Kasumi-1 (cell line): ENCODE measurements at places on chromosomes 5 and 9.

DNA sequence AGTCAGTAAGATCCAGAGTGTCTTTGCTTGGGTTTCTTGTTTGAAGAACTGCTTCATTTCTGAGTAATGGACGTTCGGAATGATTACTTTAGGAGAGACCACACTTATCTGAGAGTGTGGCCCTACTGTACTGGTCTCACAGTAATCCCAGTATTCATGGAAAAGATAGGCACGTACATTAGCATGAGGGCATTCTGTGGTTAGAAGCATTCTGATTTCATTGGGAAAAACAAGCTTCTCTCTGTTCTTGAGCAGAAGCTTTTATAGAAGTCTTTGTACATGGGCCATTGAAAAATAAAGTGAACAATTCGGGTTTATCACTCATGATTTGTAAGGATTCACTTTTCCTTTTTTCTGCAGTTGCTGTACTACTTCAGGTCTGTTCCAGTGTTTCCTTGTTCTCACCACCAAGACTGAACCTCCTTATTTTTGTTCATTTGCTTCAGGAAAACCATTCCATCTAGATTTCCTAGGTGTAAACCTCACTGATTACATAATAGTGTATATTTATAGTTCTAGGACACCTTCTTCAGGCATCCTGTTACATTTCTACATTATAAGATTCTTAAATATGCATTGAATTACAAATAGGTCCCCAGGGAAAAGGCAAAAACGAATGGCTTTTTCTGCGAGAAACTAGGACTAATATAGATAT lies 10.1 kb downstream of the TGFBR1 start:
- no peak for DNase-seq

DNA sequence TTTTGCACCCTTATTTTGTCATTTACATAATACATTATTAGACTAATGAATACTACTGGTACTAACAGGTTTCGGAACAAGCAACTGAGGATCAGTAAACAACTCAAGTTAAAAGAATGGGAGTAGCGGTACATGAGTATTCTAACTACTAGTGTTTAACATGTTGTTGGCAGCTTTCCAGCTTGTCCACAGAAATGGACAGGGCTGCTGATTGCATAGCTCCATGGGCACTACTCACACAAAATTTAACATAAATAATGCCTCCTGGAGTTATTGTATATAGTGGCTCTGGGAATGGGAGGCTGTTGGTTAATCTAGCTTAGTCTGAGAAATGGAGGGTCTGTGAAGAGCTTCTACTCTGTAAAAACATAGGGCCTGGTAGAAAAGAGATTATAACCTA lies 6.7 kb downstream of the NCBP1 start:
- no peak for DNase-seq

DNA sequence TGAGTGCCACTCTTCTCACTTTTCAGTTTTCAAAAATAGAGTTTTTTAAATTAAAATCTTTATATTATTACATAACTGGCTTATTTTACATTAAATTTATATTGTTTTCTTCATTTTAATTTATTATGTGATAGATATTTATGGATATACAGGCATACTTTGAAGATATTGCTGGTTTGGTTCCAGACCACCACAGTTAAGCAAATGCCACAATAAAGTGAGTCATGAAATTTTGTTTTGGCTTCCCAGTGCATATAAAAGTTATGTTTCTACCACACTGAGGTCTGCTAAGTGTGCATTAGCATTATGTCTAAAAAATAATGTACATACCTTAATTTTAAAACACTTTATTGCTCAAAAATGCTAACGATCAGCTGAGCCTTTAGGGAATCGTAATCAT lies 47.4 kb downstream of the NDUFS4 start:
- DNase-seq: no peak

- peak; percentile 49 for DNase-seq
Observed at GRCh38 chr9:136784249-136784996, 6.7 kb upstream of the TMEM141 start.

DNA sequence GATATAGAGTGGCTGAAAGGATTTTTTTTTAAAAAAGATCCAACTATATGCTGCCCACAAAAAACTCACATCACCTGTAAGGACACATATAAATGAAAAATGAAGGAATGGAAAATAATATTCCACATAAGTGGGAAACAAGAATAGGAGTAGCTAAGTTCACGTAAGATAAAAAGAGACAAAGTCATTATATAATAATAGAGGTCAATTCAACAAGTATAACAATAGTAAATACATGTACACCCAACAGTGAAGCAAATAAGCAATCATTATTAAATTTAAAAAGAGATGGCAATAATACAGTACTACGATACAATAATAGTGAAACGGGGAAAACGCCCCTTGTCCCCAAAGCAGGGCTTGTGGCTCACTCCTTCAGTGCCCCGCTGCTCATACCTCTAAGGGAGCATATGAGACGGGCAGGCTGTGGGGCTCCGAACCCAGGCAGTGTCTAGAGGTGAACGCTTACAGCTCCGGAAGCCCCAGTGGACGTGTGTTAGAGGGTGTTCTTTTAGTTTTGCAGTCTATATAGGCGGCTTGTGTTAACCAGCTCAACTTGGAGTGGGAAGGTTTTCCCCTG lies 12.5 kb upstream of the BTNL9 start:
- DNase-seq: no peak

- DNase-seq: no peak
Observed at GRCh38 chr5:18380729-18381362, 746.6 kb downstream of the TAF11L14 start.

DNA sequence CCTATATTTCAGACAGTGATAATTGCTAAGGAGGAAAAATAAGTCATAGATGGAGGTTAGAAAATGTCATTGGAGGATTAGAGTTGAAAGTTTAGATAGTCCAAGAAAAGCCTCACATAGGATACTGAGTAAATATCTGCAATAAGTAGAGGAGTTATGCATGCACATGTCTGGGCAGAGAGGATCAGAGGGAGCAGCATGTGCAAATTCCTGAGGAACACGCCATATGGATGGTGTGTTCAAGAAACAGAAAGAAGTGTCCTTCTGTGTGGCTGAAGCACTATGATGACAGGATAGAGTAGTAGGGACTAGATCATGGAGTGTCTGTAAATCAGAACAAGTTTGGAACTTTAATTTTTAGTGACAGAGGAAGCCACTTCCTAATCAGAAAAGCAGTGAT lies 52.2 kb downstream of the SGCD start:
- DNase-seq: no peak

DNA sequence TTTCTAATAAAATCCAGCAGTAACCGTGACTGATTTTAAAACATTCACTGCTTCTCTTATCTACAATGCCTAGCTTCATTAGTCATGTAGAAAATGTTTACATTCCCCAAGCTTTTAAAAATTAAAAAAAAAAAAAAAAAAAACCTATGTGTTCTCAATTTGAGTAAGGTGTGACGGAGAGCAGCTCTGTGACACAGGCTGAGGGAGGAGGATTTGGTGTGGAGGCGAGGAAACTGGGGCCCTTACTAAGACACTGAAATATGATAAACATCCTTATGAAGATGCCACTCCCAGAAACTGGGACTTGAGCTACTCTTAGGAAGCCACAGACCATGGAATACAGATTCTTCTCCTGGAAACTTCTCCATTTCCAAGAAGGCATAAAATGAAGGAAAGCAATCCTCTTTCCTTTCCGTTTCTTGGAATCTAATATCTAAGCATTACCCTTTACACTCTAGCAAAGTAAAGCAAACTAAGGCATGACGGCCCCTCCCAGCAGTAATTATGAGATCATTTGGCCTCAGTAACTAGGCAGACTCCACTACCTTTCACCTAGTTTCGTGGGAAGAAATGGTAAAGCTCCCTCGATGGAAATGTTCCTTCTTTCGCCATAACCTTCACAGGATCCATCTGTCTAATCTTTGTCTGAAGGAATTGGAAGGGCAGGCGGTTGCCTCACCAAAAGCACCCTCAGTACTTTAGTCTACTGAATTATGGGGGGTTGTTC lies 23.5 kb downstream of the GRAMD2B start:
- no peak for DNase-seq

DNA sequence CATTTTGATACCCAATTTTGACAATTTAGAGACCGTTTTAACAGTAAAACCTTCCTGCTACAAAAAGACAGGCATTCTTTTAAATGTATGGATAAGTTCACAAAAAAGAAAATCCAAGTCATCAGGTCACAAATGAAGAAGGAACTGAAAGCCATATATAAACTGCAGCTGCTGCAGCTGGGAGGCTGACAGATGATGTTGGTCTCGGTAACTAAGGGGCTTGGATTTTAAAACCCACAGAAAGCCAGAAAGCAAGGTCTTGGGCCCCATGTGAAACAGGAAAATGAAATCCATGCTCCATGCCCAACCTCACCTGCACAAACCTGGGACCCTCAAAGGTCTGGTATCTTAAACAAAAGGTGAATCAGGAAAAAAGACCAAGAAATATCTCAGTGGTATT lies 15.7 kb upstream of the C5orf34 start:
- DNase-seq: no peak

DNA sequence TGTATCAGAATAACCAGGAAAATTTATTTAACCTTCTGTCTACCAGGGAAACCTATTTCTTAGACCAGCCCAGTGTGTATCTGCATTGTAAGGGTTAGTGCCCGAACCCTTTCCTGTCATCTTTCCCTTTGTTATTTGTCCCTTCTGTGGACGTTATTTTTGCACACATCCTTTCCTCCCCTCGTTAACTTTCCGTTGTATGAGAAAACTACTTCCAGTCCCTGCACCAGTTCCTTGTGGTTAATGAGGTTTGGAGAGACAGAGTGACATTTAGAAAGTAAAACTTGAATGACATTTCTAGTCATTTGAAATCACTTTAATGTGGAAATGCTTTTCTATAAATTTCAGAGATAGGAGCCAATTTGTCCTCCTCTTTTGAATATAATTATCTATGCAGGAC lies 4.3 kb upstream of the IFNB1 start:
- DNase-seq: peak; percentile 75

- DNase-seq: no peak
Observed at GRCh38 chr9:114774524-114774923, 31.3 kb downstream of the TNFSF15 start.

GRCh38 chr5:32251871-32252458 lies 60.8 kb downstream of the MTMR12 start:
- DNase-seq: no peak

- no peak for DNase-seq
Observed at GRCh38 chr5:52481201-52481600, 306.5 kb upstream of the ITGA1 start.

DNA sequence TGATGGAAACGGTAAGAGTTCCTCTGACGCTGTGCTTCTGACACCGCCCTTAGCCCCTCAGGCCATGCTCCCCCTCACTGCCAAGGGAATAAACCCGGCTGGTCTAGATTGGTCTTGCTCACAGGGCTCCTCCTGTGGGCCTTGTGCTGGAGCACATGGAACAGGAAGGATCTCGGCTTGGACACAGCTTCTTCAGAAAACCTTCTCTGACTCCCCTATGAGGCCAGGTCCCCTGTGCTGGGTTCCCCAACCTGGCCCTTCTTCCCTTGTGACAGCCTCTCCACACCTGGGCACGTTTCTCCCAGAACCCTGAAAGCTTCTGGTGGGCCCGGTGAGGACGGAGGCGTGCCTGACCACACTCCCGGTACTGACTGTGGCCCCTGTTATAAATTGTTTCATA lies 8.2 kb downstream of the SPATA31E1 start:
- no peak for DNase-seq

DNA sequence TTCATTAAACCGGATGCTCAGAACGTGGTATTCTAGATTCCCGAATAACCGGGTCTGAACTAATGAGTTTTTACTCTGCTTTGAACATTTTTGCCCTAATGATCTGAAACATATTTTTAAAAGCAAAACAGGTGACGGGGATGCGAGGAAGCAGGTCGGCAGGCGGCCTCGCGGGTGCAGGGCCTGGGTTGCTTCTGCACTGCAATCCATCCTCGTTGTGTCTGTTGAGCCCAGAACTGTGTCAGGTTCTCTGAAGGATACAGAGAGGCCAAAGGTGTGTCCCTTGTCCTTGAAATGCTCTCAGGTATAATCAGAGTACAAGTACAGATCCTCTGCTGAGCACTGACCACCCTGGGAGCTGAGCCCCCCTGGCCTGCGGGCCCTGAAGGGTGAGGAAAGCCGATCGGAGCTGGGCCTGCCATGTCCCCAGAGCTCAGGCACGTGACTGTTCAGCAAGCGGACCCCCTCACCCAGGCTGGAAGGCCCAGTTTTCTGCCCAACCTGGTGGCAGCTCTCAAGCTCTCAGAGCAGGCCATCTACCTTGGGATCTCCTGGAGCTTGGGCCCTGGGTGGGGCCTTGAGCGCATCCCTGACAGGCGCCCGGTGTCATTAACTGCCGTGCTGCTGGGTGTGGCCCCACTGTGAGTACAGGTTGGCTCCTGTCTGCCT lies 151.8 kb downstream of the OLFM1 start:
- DNase-seq: no peak

- no peak for DNase-seq
Observed at GRCh38 chr9:123739387-123739786, 190.5 kb downstream of the DENND1A start.

DNA sequence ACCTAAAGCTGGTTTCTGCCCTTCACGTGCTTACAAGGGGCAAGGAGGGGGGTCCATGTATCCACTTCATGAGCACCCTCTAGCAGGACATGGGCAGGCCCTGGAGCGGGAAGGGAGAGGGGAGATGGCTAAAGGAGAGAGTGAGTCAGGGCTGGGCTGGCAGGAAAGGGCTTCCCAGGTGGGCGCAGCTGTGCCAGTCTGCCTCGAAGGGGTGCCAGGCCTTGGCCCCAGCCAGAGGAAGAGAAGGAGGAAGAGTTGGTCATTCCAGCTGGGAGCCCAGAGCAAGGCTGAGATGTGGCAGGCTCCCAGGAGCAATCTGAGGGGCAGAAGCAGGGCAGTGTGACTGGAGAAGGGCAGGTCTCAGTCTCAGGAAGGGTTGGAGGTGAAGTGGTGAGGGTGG lies 24.7 kb downstream of the TRIM14 start:
- no peak for DNase-seq

GRCh38 chr9:38680837-38681445 lies 39.0 kb downstream of the FAM240B start:
- no peak for DNase-seq

- no peak for DNase-seq
Observed at GRCh38 chr5:174692381-174692780, 32.0 kb upstream of the MSX2 start.

DNA sequence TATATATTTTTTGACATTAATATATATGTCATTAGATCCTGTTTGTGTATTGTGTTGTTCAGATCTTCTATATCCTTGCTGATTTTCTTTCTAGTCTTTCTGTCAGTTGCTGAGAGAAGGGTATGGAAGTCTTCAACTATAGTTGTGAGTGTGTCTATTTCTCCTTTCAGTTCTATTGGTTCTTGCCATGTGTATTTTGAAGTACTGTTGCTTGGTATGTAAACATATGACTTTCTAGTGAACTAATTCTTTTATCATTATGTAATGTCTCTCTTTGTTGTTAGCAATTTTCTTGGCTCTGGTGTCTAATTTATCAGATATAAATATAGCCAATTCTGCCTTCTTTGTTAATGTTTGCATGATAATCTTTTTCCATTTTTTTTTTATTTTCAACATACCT lies 84.3 kb upstream of the CAST start:
- DNase-seq: no peak
